NCI-H1930 (cell line): ENCODE measurements at places on chromosomes 12 and 14.
A peak's percentile ranks its signal among the peaks of the same experiment; 100 is the strongest.

- DNase-seq = peak; percentile 44
Measured at GRCh38 chr12:116955382-116956021, 44.8 kb downstream of the FBXW8 start.

DNA sequence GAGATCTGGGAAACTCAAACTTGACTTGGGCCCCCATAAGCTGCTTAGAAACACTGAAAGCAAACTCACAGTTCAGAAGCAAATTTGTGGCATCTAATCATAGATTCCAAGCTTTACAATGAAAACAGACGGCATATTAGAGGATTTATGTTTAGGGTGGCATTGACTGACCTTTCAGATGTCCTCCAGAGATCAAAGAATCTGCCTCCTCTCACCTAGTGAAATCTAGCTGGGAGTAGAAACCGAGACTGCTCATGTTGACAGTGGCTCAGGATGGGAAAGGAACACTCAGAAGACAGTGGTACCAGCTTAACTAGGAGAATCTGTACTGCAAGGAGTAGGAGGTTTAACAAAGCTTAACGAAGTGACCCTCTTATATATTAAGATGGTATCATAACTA lies 345.0 kb downstream of the GXYLT1 start:
- no peak for DNase-seq

DNA sequence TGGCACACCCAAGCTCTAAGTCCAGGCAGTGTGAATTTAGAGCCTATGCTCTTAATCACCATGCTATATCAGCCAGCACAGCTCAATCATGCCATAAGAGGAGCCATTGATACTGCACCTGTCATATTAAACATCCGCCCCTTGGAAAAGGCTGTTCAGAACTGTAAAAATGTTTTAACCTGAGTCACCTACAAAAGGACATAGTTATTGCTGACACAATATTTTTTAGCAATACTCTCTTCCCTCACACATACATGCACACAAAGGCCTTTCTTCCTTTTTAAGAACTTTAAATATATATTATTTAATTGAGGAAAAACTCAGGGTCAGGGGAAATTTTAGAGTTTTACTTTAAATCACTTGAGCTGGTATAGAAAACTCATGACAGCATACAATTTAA lies 83.5 kb upstream of the ATXN7L3B start:
- no peak for DNase-seq

- DNase-seq = no peak
Measured at GRCh38 chr12:132551641-132552031, 58.7 kb downstream of the LRCOL1 start.

- no peak for DNase-seq
Measured at GRCh38 chr12:6494968-6495367, 1.1 kb downstream of the NCAPD2 start.

DNA sequence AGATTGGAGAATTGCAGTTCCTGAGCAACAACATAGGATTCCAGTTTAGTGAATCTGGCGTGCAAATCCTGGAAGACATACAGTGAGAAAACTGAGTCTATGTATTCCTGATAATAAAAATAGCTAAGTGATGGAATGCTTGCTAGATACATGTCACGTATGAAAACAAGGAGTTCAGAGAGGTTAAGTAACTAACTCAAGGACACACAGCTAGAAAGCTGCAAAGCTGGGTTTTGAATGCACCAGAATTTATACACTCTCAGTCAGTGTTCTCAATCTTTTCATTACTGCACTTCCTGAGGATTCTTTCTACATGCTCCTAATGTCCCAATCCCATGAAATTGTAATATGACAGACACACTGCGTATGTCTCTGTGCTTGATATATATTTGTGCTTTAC lies 35.3 kb downstream of the TBX3 start:
- DNase-seq = no peak

GRCh38 chr14:36605506-36605857 lies 23.1 kb upstream of the NKX2-8 start:
- peak; percentile 15 for DNase-seq

- DNase-seq = no peak
Measured at GRCh38 chr14:36271939-36272907, 48.2 kb downstream of the MBIP start.

DNA sequence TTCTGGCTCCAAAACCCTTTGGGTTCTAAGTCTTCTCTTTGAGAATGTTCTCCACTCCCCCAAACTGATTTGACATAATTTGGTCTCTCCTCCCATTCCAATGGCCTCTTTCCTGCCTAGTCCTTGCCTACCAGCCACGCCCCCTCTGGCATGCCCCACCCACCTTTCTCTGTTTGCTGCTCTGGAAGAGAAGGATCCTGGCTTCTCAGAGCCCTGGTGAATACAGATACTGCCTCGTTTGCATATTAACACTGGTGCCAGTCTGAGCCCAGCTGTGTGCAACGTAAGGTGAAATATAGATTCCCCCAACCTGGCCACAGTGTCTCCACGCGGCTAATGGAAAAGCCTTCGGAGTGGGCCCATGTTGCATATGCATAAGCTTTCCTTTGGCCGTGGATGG lies 79.7 kb downstream of the PAPOLA start:
- DNase-seq = no peak

GRCh38 chr14:104821971-104822608 lies 21.2 kb downstream of the ZBTB42 start:
- DNase-seq = no peak

- no peak for DNase-seq
Measured at GRCh38 chr14:90788031-90788430, 28.2 kb downstream of the TTC7B start.

- no peak for DNase-seq
Measured at GRCh38 chr12:108525681-108526080, 10.6 kb downstream of the FICD start.

DNA sequence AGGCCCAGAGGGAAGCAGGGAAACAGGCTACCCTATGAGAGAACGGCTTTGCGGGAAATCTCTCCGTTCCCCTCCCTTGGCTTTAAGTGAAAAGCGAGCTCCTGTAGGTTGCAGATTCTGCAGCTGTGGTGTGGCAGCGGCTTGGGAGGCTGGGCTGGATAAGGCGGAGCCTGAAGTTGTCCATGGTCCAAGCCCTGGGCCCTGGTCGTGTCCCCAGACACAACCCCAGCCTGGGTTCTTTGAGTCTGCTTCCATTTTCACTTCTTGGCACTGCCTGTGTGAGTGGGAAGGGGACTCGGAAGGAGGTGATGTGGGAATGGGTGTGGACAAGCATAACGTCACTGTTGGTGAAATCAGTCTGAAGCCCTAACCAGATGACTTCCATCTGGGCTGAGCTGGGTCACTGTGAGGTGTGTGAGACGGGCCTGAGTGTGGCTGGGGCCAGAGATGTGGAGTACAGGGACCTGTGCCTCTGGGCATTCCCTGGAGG lies 43.0 kb upstream of the CTDSP2 start:
- DNase-seq = no peak
